GM12878 (cell line): ENCODE measurements at places on chromosomes 5 and 9. TPM values are rescaled to one million over a fixed set of nuclear protein-coding genes. Genes with fewer than 3 reads are reported as not detected.

- H3K36me3 ChIP-seq: peaks cover 5% of the 10 kb centered on the region
- DNase-seq: no peak
These were observed 51.5 kb downstream of the PPARGC1B start for GRCh38 chr5:149781612-149782011.

DNA sequence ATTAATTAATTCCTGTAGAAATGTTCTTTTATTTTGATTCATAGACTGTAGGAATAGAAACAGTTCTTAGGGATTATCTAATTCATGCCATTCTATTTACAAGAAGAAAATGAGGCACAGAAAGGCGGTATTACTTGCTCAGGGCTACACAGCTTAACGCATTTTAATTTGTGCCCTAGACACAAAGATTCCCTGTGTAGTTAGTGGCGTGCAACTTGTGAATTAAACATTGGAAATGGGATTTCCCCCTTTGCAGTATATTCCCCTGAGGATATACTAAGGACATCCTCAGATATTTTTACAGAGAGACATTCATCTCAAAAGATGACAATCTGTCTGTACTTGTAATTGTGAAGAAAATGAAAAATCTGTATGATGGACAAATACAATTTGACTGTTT, 108.1 kb downstream of the SGCD start:
- H3K36me3 ChIP-seq: no peaks in the 10 kb centered on the region
- no peak for DNase-seq
- no peak overlapping the region for H3K27ac ChIP-seq
- H3K4me1 ChIP-seq: no peaks in the 10 kb centered on the region
- H3K4me3 ChIP-seq: no peak overlapping the region
- no peaks in the 10 kb centered on the region for H3K27me3 ChIP-seq

DNA sequence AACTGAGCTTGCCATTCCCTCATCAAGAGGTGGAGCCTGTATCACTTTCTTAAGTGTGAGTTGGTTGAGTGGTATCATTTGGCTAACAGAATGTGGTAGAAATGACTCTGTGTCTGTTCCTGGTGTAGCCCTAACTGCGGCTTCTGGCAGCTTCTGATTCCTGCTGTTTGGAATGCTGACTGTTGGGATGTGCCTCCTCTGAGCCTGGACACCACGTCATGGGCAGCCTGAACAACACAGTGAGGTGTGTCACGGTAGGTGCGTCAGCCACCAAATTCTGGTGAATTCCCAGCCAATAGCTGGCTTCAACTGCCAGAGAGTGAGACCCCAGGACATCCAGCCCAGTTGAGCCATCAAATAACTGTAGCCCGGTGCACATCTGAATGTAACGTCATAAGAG, 6.1 kb upstream of the C9orf152 start:
- no peak overlapping the region for H3K27ac ChIP-seq
- no peaks in the 10 kb centered on the region for H3K27me3 ChIP-seq
- no peak overlapping the region for H3K4me3 ChIP-seq
- no peaks in the 10 kb centered on the region for H3K4me1 ChIP-seq
- no peaks in the 10 kb centered on the region for H3K36me3 ChIP-seq
- no peak for DNase-seq

DNA sequence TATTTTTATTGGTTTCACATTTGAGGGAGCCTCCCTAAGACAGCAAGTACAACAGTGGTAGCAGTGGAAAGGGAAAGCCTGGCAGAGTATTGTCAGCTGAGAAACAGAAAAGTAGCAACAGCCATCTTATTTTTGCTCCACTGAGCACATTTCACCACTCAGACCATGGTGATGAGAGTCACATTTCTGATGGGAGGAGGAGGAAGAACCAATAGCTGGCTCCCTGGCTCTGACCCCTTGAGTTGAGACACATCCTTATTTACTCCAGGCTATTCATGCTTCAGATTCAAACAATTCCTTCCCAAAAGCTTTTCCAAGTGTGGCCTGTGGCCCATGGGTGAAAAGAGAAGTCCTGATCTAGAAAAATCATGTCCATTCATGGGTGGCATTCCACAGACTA, 236.3 kb downstream of the ARHGAP26 start:
- H3K36me3 ChIP-seq: no peaks in the 10 kb centered on the region
- no peak overlapping the region for H3K27ac ChIP-seq
- DNase-seq: no peak
- no peak overlapping the region for H3K4me3 ChIP-seq
- no peaks in the 10 kb centered on the region for H3K27me3 ChIP-seq

- H3K36me3 ChIP-seq: no peaks in the 10 kb centered on the region
- H3K4me3 ChIP-seq: no peak overlapping the region
- no peaks in the 10 kb centered on the region for H3K27me3 ChIP-seq
- no peak for DNase-seq
- H3K4me1 ChIP-seq: no peaks in the 10 kb centered on the region
These were observed 351.1 kb upstream of the TLE4 start for GRCh38 chr9:79220666-79221065.

DNA sequence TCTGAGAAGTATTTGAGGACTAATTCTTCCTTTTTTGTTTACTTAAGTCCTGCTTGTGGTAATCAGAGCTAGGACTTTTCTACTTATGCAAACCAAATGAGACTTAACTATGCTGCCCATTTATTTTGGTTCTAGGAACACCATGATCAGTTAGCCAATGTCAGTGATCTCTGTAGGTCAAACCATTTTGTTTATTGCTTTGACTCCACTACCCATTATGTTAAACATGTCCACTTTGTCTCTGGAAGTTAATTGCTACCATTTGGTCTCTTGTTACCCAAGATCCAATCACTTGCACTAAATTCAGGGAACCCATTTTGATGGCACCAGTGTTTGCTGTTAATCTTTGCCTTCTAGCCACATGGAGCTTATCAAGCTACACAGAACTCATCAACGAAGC, 161.9 kb downstream of the CCDC171 start:
- no peak overlapping the region for H3K27ac ChIP-seq
- no peak overlapping the region for H3K4me3 ChIP-seq
- no peak for DNase-seq
- H3K27me3 ChIP-seq: no peaks in the 10 kb centered on the region
- H3K4me1 ChIP-seq: no peaks in the 10 kb centered on the region

- no peak for DNase-seq
- no peak overlapping the region for H3K27ac ChIP-seq
- no peak overlapping the region for H3K4me3 ChIP-seq
These were observed 5.6 kb upstream of the CYSTM1 start for GRCh38 chr5:140169410-140169809.

SLC4A9 gene
- total RNA-seq: 0.05 TPM in 1 of 2 replicates, not detected in the other

ZNF354B gene
- total RNA-seq: 5.9 and 7.6 TPM in 2 replicates

TNFSF8 gene
- 0.11 and 0.15 TPM in 2 replicates for total RNA-seq

IL7R gene
- 1.3 and 1.5 TPM in 2 replicates for total RNA-seq

C9orf153 gene
- total RNA-seq: 0.18 TPM in 1 of 2 replicates, not detected in the other

DMRT2 gene
- 0.82 and 1.0 TPM in 2 replicates for total RNA-seq

SCAI gene
- 6.9 and 8.1 TPM in 2 replicates for total RNA-seq

FRMD3 gene
- 0.21 and 0.29 TPM in 2 replicates for total RNA-seq

TRPM3 gene
- total RNA-seq: not detected in 2 replicates
